ENCODE measurements at places on chromosomes 1 and 21. TPM values are rescaled to one million over a fixed set of nuclear protein-coding genes. Genes with fewer than 3 reads are reported as not detected.
A peak's percentile ranks its signal among the peaks of the same experiment; 100 is the strongest.

The CCSAP gene
- total RNA-seq: 8.2 TPM

The SYNC gene
- not detected for total RNA-seq

The NBPF6 gene
- not detected for total RNA-seq

The SHISA4 gene
- total RNA-seq: 0.97 TPM

The C4BPB gene
- 2.6 TPM for total RNA-seq

The S100B gene
- total RNA-seq: not detected

The SSBP3 gene
- 70.1 TPM for total RNA-seq

The CEP85 gene
- total RNA-seq: 34.6 TPM

The SPRR2D gene
- total RNA-seq: not detected

- peak; percentile 91 for DNase-seq
Observed at GRCh38 chr21:29298348-29299045, at the start of gene BACH1. BACH1 (plus strand) TSS chr21:29298922; CDS start chr21:29321281, 22,359 bp downstream.

DNA sequence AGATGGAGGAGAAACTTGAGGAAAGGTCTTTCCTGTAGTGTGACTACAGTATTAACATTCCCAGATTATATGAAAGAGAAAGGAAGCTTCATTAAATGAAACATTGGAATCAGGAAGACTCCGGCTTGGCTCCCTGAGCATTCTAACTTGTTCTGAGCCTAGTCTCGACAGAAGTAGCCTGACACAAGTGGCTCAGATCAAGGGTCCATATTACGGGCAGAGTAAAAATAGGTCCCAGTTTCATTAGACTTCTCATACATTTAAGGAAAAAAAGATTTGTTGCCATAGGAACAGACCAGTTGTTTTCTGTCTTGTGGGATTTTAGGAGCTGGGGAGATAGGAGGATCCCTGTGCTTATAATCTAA lies 12.8 kb downstream of the SMAP2 start:
- DNase-seq: no peak

- no peak for DNase-seq
Observed at GRCh38 chr1:231665101-231665500, 38.5 kb downstream of the DISC1 start.

DNA sequence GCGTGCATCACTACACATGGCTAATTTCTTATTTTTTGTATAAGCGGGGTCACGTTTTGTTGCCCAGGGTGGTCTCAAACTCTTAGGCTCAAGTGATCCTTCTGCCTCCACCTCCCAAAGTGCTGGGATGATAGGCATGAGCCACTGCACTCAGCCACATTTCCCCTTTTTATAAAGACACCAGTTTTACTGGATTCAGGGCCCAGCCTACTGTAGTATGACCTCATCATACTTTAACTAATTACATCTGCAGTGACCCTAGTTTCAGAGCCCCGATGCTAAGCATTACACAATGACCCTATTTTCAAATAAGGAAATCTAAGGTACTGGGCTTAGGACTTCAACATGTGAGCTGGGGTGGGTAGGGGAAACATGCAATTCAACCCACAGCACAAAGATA lies 31.8 kb upstream of the ENAH start:
- DNase-seq: no peak

GRCh38 chr1:179310291-179310690 lies 16.7 kb downstream of the SOAT1 start:
- DNase-seq: no peak

DNA sequence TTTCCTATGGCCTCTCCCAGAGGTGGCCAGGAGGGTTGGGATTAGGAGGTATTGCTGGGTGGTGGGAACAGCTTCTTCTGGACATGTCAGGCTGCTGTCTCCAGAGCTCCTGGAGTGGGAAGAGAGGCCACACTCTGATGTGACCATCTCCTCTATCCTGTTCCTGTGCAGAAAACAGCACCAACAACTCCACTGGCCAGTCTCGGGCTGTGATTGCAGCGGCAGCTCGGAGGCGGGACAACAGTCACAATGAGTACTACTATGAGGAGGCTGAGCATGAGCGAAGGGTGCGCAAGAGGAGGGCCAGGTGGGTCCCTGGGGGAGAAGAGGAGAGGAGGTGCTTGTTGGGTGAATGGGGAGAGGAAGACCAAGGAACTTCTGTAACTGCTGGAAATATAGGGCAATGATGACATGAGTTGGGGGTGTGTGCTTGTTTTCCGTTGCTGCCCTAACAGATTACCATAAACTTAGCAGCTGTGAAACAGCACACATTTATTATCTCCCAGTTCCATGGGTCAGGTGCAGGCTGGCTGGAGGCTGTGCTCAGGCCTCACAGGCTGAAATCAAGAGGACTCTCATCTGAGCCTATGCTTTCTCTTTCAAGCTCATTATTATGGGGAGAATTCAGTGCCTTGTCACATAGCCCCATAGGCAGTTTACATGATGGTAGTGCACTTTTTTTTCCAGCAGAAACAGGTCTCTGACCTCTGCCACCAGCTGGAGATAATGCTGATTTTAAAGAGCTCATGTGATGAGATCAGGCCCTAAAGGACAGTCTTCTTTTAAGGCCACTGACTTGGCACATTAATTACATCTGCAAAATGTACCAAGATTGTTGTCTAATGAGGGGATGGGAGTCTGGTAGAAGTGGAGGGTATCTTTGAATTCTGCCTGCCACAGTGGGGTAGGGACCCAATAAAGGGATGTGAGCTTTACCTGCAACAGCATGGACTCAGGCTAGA lies 20.8 kb downstream of the VANGL2 start:
- DNase-seq: no peak

GRCh38 chr21:28402616-28402989 lies 590.1 kb downstream of the LTN1 start:
- DNase-seq: no peak

DNA sequence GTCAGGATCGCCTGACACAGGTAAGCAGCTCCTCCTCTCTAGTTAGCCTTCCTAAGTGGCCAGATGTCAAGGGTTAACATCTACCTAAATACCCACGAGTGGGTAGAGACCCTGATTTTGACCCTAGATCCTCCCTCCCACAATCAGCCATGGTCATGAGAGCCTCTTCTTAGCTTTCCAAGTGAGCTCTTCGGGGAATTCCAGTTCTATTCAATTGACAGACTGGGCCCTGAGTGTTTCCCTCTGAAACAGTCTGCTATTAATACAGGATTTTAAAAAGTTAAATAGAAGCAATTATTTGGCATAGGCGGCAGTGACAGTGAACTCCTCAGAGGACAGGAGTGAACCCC lies 28.1 kb downstream of the C2CD2 start:
- no peak for DNase-seq

DNA sequence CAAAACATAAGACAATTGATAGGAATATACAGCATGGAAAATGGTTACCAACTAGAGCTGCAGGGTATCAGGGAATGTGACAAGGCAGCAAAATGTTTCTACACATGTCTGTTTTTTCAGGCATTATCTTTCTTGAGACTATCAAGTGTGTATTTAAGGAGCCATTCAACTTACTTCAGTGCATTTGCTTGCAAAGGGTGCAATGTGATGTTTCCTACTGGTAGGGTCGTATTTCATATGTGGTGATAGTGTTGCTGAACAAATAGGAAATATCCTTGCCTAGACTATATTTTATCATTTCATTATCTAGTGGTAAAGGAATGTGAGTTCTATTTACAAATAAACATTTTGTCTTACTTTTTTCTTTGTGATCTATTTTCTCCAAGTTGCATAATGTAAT lies 42.4 kb downstream of the PTPRC start:
- DNase-seq: no peak

DNA sequence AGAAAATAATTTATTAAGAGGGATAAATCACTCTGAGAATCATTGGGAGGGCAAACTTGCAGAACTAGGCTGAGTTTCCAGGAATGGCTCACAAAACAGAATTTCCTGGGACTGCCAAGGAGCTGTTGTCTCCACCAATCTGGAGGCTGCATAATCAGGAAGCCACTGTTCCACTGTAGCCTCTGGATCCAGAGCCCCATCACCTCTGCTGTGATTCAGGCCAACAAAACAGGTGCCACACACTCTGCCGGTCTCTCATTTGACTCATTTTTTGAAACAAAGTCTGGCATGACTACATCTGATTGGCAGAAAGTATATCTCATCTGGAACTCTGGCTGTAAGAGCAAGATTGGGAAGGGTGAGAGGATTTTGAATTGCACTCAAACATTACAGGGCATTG lies 178.9 kb upstream of the C1orf105 start:
- no peak for DNase-seq

DNA sequence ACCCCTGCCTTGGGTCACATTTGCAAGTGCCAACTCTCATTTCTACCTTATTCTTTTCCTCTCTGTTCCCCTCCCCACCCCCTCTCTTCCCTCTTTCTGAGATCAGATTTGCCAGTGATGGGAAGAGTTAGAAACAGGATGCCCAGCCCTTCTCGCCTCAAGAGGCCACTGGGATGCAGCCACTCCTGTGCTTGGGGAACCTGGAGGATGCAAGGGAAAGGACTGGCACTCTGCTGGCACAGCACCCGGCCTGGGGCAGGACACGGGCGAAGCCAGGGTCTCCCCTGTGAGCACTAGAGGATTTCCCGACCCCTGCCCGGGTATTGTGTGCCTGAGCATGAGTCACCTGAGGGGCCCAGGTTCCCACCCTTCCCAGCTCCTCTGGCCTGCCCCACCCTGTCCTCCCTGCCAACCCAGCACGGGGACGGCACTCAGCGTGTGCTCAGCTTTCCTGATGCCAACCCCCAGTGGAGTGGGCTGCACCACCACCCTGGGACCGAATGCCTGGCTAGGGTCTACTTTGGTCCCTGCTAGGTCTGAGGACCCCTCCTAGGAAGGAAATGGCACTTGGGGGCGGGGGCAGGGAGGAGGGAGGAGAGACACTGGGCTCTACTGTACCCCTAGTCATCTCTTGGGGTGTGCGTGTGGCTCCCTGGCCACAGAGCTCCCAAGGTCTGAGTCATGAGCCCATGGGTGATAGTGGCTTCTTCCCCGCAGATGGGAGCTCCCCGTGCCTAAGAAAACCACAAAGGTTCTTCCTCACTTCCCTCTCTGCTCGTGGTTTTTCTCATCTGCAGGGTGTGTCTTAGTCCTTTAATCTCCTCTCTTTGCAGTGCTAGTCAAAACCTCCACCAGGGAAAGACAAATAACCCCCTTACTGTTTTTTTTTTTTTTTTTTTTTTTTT lies 12.4 kb downstream of the LMNA start:
- DNase-seq: peak; percentile 87

DNA sequence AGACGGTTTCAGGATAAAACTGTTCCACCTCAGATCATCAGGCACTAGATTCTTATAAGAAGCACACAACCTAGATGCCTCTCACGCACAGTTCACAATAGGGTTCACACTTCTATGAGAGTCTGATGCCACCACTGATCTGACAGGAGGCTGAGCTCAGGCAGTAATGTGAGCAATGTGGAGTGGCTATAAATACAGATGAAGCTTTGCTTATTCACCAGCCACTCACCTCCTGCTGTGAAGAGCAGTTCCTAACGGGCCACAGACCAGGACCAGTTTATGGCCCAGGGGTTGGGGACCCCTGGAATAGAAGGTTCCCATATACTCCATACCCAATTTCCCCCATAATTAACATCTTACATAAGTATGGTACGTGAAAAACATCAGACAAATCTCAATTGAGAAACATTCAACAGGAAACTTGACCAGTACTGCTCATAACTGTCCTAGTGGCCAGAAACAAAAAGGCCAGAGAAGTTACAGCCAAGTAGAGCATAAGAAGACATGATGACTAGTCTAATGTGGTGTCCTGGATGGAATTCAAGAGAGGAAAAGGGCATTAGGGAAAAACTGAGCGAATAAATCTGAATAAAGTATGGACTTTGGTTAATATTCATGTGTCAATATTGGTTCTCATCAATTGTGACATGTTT lies 24.7 kb upstream of the IGSF5 start:
- DNase-seq: no peak

GRCh38 chr1:87785386-87785785 lies 456.7 kb downstream of the LMO4 start:
- no peak for DNase-seq

- DNase-seq: no peak
Observed at GRCh38 chr1:223794136-223794880, 51.4 kb downstream of the TP53BP2 start.

DNA sequence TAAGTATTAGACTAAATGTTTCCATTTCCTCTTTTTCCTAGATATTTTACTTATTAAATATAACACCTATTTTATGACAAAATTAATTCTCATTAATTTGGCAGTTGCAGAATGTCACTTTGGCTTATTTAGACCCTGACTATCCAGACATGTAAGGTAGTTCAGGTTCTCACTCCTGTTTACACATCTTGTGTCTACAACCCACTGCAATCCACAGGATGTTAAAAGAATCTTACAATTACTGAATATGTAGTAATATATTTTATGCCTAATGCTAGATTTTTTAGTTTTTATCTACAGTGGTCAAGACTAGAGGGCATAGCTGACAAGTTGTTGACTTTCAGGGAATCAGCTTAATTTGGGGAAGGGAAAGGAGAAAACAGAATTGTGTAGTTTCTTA lies 346.7 kb downstream of the USP25 start:
- no peak for DNase-seq
